ENCODE measurements at places on chromosomes 3 and 15.

DNA sequence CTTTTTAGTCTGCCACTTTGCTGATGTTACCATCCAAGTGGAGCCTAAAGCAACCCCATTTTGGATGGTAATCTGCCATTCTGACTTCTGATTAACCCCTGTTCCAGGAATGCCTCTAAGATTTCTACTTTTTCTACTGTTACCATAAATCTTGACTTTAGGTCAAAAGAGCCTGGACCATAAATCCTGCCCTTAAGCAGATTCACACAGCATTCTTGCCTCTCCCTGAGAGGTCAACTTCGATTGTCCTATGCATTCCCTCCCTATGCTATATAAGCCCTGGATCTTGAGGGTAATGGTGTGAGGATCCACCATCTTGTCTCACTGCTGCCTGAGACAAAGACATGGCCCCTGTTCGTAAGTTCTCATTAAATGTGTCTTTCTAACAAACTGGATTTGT lies 177.3 kb downstream of the GABRB3 start:
- DNase-seq = no peak

GRCh38 chr15:77243135-77243534 lies 172.2 kb upstream of the TSPAN3 start:
- no peak for DNase-seq

DNA sequence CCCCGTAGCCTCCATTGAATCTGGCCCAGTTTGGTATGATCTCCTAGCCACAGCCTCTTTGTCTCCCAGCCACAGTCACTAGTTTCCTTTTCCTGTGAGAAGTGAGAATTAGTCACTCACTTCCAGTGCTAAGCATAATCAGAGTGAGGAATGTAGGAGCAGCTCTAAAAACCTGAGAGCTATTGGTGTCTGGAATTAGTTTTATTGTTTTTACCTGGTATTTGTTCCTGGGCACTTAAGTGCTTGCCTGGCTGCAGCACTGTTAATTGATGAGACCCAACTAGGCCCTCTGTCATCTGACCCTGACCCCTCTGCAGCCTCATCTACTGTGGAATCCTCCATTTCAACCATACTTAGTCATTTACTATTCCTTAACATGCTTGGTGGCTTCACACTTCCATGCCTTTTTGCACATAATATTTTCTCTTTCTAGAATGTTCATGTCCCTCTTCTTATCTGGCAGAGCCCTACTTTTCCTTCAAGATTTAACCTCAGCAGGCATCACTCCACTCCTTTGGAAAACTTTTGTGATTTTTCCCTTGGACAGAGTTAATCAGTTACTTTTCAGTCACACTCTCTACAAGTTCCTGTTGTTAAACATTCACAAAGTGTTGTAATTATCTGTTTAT lies 48.8 kb downstream of the PDE8A start:
- no peak for DNase-seq

- no peak for DNase-seq
These were observed 170.2 kb downstream of the KCNMB2 start for GRCh38 chr3:178706411-178706810.

GRCh38 chr3:38017445-38018295 lies 11.8 kb downstream of the PLCD1 start:
- no peak for DNase-seq

GRCh38 chr15:20341901-20342600 lies 199.5 kb downstream of the GOLGA6L6 start:
- DNase-seq = no peak

- DNase-seq = no peak
These were observed 111.6 kb downstream of the KBTBD8 start for GRCh38 chr3:67109651-67110204.

DNA sequence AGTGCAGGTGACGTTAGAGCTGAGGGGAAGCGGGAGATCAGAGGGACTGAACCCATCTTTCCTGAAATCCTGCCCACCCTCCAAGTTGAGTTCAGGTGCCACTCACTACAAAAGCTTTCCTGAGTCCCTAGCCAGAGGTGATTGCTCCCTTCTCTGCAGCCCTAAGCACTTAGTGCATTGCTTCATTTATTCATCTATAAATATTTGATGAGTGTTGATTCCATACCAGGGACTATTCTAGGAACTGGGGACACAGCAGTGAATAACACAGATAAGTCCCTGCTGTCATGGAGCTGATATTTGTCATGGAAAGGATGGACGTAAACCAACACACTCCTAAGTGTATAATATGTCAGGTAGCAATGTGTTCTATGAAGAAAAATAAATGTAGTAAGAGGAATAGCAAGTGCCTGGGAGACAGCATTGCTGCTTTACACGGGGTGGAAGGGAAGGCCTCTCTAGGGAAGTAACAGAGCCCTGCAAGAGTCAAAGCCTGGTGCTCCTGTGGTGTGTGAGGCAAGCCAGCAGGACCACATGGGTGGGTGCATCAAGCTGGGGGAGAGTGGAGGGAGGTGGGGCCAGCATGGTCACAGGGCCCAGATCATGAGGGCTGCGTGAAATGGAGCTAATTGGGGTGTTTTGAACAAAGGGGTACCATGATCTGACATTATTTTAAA lies 18.6 kb downstream of the ALPK3 start:
- no peak for DNase-seq

GRCh38 chr3:52047295-52047960 lies 8.9 kb downstream of the DUSP7 start:
- DNase-seq = no peak

- DNase-seq = no peak
These were observed 3.6 kb downstream of the GNAI2 start for GRCh38 chr3:50239649-50240048.

GRCh38 chr15:75058127-75058905 lies 34.9 kb downstream of the PPCDC start:
- no peak for DNase-seq

DNA sequence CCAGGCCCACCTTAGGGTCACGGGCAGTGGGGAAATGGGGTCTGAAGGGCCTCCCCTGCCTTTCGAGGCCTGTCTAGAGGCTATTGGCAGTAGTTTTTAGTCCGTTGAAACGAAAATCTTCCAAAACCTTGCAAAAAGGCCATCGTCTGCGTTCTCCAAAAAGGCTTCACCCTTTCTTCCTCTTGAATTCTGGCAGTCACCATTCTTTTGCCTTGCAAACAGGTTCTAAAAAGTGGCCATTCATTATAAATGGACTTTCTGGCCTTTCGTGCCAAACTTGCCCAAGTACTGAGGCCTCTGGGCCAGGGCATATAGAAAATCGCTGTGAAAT lies 367 bp upstream of the TARS3 start:
- no peak for DNase-seq

DNA sequence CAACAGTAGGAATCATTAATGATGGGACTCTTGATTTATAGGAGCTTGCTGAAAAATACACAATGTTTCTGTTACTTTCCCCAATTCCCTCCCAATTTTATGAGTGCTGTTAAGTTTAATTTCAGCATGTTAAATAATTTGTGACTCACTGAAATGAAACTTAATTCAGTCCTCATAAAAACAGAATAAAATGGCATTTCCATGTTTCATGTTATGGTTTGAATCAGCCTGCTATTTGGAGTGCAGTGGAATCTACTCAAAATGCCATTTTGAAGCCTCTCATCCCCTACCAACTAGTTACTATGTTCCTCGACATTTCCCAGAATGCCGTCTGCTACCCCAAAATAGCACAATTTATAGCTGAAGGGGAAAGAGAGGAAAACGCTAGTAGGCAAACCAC lies 237.5 kb downstream of the ADAMTS17 start:
- no peak for DNase-seq

DNA sequence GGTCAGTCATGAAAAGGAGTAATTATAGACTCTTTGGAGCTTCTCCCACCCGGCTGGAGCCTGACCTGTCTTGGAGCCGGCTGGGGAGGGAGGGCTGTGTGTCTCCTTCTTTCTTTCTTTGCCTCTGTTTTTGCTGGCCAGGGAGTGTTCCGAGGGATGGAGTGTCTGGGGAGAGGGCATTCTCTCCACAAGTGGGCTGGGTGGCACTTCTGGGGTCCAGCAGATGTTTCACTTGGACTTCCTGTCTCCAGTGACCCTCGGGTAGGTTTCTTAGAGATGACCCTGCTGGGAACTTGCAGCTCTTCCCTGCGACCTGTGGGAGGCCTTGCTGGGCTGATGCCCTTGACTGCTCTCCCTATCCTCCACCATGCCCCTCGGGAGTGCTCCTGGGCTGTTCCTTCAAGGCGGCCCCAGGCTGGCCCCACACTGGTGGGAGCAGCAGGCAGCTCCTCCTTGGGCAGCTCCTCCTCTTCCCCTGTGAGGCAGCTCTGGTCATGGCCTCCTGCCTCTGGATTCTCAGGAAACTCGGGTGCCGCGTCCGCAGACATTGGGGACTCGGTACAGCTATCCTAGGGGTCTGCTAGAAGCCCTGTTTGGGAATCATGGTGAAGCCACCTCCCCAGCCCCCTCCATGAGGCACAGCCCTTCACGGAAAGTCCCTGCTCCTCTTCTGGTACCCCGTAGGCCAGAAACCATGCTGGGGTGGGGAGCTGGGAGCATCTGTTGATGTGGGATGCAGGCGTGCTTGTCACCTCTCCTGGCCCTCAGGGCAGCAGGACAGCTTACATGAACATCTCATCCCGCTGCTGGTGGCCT lies 44.9 kb downstream of the APBA2 start:
- DNase-seq = no peak

GRCh38 chr15:92365906-92366305 lies 27.8 kb upstream of the ST8SIA2 start:
- DNase-seq = no peak

- DNase-seq = no peak
These were observed 4.8 kb downstream of the CHSY1 start for GRCh38 chr15:101246824-101247745.

DNA sequence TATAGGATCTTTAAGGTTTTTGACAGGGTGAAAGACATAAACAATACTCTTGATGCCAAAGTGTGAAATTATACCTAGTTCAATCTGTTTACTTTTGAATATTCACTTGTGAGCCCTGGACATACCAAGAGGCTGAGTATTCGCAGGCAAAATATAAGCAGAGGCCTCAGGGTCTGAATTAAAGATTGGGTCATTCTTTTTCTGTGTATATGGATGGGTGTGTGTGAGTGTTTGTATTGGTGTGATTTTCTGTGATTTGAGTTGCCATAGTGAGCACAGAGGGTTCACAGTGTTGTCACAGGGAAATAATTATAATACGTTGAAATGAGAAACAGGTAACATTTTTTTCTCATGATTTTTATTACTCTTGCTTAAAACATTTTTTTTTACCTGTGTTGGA lies 770.7 kb upstream of the ALCAM start:
- no peak for DNase-seq

DNA sequence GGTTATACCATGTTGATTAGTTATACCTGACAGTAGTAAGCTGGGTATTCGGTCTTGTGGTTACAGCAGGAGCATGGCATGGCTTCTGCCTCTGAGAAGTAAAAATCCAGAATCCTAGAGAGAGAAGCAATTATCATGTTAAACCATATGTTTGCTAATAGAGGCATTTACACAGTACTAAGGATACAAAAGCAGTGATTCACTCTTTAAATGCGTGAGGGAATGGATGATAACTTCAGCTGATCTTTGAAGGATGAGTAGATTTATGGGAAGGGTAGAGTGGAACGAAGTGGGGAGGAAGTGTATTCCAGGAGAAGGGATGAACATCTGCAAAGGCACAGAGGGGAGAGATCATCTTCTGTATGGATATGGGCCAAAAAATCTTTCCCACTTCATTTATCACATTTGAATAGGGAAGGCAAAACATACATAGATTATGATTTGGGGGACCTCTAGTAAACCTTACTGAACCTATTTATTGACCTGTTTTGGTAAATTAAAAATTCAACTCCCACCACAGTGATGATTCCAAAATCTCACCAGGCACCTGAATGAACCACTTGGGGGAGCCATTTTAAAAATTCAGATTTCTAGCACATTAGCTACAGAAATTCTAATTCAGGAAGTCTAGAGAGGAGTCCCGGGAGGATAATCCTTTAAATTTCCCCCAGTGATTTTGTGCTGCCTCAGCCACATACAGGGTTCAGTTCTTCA lies 35.1 kb downstream of the IGSF10 start:
- no peak for DNase-seq

DNA sequence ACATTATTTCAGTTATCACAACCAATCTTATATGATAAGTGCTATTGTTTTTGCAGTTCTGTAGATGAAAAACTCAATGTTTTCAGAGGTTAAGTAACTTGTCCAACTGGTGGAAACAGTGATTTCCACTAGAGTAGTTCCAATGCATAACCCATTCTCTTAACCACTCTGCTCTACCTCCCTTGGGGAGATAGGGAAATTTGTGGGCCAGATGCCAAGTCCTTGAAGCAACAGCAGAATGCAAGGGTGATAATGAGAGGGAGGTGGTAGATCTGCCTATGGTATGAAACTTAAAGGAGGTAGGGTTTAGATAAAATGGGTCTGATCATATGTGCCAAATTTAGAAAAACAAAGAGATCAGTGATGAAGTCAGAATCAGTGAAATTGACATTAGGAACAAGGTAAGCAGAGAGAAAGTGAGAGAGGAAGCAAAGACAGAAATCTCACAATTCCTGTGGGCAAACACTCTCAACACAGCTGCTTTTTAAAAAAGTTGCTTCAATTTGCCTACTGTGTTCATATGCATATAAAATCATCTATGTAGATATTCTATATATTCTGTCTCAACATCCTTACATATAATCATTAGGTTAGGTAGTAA lies 50.5 kb upstream of the UBP1 start:
- DNase-seq = no peak

DNA sequence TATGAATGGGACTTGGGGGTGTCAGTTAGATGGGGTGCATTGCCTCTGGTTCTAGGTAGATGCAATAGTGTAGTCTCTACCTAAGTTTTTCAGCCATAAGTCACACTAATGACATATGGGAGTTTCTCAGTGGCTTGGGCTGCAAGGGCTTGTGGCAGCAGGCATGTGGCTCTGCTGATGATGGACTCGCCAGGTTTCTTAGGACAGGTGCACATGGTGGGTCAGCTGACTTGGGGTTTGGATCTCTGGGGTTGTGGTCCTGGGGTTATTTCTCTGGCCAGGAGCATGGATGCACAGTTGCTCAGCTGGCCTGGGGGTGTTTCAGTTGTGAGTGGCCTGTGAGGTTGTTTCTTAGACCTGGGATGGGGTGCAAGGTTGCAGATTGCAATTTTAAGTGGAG lies 120.0 kb upstream of the DCBLD2 start:
- DNase-seq = no peak

DNA sequence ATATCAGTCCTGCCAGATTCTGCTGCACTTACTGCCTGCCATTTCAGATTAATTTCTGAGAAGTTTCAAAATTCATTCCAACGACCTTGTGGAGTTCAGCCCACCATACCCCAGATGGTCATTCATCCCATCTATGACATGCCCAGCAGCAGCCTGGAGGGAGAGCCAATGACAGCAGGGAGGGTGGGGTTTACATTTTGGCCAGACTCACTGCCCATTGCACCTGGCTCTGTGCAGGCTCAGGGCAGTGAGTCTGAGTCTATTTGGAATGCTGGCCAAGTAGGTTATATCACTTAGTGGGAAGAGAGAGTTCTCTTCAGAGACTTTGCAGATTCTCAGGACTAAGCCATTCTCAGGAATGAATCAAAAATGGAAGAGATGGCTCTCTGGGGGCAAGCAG lies 21.5 kb downstream of the SRPRB start:
- no peak for DNase-seq
